ENCODE measurements at places on chromosomes 7 and 10.
A peak's percentile ranks its signal among the peaks of the same experiment; 100 is the strongest.

DNA sequence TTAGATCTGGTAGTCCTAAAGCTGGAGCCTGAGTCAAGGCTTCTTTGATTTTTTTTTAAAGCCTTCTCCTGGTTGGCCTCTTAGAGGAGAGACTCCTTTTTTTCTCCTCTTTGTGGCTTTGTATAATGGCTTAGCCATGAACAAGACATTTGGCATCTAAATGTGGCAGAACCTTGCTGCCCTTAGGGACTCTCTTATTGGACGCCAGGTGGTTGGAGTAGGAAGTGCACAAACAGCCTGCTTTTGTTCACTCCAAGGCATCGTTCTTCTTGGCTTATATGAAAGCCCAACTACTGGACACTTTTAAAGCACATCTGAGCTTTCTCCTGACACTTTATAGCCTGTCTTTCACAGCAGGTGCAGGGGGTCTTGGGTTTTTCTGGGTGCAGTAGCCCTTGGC lies 25.0 kb downstream of the ZPBP start:
- no peak for DNase-seq

GRCh38 chr7:7696458-7697119 lies 21.8 kb downstream of the RPA3 start:
- DNase-seq, result no peak

DNA sequence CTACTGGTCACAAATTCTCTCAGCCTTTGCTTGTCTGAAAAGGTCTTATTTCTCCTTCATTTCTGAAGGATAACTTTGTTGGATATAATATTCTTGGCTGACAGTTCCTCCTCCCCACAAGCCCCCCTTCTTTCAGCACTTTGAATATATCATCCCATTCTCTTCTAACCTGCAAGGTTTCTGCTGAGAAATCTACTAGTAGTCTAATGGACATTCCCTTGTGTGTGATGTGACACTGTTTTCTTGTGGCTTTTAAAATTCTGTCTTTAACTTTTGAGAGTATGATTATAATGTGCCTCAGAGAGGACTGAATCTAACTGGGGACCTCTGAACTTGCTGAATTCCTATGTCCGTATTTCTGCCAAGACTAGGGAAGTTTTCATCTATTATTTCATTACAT lies 104.3 kb downstream of the RSU1 start:
- DNase-seq, result no peak

- DNase-seq, result no peak
These were observed 354.9 kb downstream of the BMPER start for GRCh38 chr7:34260279-34260678.

DNA sequence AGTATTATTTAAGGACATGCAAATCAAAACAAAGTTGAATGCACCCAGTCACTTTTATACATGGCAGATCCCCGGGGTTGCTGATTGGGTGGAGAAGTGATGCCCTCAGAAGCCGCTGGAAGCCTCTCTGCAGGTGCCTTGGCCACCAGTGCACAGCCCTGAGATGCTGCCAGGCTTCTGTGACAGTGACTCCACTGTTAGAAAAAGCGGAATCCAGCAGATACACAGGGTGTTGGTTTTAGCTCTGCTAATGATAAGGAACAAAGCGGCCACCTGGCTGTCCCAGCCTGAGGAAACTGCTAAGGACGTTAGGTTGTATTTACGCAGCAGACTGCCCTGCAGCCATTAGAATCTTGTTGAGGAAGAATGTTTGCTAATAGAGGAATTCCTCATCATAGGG lies 47.5 kb downstream of the JAKMIP3 start:
- no peak for DNase-seq

GRCh38 chr10:69721690-69722310 lies 79.9 kb upstream of the COL13A1 start:
- no peak for DNase-seq

DNA sequence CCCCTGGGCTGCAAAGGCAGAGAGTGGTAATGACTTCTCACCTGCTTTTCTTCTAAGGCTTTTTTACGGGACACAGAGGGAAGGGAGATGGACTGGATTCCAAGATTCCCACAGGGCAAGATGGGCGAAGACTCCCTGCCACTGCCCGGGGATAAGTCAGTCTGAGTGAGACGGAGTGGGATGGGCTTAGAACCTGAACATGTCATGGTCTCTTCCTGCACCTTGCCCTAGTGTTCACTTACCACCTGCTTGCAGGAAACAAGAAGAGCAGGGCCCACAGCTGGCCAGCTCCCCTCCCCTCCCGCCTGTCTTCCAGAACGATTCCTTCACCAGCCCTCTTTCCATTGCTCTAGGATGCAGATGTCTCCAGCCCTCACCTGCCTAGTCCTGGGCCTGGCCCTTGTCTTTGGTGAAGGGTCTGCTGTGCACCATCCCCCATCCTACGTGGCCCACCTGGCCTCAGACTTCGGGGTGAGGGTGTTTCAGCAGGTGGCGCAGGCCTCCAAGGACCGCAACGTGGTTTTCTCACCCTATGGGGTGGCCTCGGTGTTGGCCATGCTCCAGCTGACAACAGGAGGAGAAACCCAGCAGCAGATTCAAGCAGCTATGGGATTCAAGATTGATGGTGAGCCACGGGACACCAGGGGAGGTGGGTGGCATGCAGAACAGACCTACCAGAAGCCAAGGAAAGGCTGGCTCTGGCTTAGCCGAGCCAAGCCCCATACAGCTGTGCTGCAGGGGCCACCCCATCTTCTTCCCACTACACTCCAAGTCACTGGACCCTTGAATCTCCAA lies 1.3 kb downstream of the SERPINE1 start:
- no peak for DNase-seq

DNA sequence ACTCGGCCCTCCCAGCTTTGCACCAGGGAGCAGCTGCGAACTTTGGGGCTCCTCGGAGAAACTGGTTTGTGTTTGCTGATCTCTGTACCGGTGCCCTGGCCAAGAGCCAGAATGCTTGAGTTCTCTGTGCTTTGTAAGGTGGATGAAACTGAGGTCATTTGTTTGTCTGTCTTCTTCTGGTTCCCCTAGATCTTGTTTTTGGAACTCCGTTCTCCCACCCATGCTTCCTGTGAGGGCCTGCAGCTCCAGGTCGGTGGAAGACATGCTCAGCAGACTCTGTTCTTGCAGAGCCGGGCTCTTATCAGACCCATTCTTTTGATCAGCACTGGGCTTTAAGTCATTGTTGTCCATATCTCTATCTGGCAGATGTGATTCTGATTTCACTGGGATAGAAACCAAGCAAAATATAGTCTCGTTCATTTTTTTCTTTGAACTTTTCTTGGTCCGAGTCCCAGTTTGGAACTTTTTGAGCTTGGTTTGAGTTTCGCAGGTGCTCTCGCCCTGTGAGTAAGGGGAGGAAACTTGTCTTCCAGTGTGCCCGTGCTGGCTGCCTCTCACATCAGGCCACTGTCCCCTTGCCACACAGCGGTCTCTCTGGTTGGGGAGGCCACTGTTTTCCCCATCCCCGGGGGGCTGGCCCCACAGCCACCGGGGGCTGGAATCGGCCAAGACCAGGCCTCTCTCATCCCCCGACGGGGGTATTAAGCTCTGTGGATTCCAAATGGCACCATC lies 31.2 kb downstream of the JCAD start:
- DNase-seq, result no peak

DNA sequence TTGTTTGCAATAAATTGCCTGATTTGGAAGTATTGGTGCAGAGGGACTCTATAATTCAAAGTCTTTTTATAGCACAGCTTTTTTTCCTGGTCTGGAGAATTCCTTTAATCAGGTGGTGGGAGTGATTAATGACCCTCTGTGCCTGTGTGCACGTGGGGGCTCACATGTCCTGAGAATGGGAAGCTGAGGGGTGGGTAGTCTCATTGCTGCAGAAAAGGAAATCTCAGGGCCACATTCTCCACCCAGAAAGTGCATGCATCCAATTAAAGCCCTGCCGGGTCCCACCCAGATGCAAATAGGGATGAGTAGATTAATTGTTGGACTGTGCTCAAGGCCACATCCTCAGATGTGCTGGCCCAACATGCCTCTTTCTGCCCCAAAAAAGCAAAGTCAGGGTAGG lies 324.7 kb downstream of the CXCL12 start:
- no peak for DNase-seq

DNA sequence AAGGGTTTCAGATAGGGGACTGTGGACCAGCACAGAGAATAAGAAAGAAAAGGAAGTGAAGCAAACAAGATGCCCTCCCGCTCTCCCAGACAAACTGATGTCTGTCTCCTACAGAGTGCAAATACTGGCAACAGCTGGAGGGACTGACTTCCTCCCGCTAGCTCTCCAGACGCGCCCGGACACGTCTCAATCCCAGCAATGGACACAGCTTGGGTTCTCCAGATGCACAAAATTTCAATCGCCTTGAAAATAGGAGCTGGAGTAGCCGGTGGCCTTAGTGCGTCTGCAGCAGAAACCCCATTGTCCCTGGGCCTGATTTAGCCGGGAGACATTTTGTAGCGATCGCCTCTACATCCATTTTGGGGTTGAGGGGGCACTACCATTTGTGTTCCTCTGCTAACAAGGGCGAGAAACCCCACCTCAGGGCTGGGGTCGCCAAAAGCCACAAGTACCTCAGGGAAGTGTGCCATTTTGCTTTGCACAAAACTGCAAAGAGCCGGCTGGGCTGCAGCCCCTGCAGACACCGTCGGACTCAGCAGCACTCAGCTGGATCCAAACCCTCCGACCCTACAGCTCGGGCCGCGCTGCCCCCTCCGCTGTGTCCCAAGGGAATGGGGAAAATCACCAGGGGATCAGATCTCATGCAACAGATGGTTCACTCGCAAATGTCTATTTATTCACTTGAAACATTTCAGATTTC lies 5.9 kb downstream of the CPA2 start:
- DNase-seq, result no peak

DNA sequence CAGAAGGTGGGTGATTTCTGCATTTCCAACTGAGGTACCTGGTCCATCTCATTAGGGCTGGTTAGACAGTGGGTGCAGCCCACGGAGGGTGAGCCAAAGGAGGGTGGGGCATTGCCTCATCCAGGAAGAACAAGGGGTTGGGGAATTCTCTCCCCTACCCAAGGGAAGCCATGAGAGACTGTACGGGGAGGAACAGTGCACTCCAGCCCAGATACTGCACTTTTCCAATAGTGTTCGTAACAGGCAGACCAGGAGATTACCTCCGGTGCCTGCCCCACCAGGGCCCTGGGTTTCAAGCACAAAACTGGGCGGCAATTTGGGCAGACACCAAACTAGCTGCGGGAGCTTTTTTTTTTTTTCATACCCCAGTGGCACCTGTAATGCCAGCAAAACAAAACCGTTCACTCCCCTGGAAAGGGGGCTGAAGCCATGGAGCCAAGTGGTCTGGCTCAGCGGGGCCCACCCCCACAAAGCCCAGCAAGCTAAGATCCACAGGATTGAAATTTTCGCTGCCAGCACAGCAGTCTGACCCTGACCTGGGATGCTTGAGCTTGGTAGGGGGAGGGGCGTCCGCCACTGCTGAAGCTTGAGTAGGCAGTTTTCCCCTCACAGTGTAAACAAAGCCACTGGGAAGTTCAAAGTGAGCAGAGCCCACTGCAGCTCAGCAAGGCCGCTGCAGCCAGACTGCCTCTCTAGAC lies 31.2 kb downstream of the ARMC10 start:
- DNase-seq, result peak; percentile 11

DNA sequence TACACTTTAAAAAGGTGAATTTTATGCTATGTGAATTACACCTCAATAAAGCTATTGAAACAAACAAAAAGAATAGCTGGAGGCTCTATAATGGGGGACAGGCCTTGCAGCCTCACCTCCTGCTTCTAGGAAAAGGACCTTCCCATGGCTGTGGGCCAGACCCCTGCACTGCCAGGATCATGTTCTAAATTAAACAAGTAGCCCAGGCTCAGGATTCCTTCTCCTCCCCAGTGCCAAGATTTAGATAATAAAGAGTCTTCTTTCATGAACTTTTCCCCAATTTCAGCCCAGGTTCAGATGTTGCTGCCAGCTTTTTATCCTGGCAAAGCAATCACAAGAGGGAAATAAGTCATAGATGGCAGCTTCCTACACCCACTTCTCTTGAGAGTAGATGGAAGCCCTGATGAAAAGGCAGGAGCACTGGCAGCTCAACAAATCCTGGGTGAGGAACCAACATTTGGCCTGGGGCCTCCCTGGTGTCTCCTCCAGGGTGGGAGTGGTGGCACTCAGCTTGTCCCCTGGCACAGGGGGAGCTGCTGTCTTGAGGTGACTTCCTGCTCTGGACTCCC lies 22.2 kb upstream of the CAMK2B start:
- no peak for DNase-seq

- DNase-seq, result no peak
These were observed 44.6 kb upstream of the ANAPC16 start for GRCh38 chr10:72171175-72171630.

DNA sequence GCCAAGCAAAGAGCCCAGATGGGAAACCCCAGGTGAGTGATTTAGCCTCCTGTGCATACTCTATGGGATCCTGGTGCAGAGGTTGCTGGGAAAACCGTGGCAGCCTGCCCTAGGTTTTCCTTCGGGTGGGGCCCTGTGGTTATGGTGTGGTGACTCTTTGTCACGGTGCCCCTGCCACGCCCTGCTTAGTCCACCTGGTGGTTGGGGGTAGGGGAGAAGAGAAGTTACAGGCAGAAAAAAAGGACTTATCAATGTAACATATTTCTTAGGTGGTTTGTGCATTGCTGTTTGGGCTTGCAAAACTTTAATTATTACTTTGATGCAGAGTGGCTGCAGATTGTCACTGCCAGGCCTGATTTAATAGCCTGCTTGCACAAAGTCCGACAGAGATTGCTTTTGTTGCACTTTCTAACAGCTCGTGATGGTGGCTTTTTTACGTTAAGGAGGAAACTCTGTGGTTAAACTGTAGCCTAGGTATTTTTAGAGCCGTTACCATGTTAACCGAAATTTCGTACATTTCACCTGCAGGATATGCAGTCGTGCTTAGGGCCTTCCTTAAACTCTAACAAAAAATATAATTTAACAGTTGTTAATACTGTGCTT lies 197.4 kb downstream of the RNLS start:
- no peak for DNase-seq

GRCh38 chr7:11935905-11936304 lies 103.9 kb upstream of the THSD7A start:
- no peak for DNase-seq

DNA sequence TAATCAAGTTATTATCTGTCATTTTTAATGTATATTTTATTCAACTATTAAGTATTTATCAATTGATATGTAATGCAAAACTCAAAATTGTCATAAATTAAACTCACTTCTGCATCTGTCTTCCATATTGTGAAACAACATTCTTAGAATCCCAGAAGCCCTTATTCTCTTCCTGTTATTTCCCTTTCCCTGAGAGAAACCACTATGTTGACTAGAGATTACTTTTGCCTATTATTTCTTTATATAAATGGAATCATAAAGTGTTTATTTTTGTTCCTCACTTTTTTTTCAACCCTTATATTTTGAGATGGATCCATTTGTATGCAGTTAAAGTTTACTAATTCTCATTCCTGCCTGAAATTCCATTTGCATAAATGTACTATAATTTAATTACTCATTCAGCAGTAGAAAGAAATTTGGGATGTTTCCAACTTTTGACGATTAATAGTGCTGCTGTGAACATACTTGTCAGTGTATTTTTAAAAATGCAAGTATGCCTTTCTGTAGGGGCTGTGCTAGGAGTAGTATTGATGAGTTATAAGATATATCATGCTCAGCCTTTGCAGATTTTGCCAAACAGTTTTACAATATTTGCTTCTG lies 211.2 kb downstream of the SEMA3D start:
- no peak for DNase-seq

GRCh38 chr7:18974803-18975202 lies 142.6 kb downstream of the TWIST1 start:
- DNase-seq, result no peak

All from SK-N-DZ (cell line).